ENCODE measurements at places on chromosomes 2 and 18.

DNA sequence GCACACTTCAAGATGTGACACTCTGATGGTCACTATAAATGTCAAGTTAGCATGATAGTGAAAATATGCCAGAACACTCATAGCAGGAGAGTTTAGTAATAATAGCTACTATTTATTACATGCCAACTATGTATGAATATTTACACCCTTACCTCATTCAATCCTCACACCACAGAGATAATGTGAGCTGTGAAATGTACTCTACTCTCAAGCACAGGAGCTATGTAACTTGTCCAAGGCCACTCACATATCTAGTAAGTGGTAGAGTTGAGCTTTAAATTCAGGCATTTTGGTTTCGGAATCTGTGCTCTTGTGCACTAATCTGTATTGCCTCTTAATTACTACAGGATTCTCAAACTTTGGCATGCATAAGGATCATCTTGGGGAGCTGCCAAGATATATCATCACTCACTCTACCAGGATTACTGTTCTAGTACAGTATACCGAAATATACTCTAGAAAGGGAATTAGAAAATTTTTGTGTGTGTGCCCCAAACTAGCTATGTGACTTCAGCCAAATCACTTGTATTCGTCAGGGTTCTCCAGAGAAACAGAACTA lies 154.3 kb downstream of the PLCL1 start:
- DNase-seq = no peak

DNA sequence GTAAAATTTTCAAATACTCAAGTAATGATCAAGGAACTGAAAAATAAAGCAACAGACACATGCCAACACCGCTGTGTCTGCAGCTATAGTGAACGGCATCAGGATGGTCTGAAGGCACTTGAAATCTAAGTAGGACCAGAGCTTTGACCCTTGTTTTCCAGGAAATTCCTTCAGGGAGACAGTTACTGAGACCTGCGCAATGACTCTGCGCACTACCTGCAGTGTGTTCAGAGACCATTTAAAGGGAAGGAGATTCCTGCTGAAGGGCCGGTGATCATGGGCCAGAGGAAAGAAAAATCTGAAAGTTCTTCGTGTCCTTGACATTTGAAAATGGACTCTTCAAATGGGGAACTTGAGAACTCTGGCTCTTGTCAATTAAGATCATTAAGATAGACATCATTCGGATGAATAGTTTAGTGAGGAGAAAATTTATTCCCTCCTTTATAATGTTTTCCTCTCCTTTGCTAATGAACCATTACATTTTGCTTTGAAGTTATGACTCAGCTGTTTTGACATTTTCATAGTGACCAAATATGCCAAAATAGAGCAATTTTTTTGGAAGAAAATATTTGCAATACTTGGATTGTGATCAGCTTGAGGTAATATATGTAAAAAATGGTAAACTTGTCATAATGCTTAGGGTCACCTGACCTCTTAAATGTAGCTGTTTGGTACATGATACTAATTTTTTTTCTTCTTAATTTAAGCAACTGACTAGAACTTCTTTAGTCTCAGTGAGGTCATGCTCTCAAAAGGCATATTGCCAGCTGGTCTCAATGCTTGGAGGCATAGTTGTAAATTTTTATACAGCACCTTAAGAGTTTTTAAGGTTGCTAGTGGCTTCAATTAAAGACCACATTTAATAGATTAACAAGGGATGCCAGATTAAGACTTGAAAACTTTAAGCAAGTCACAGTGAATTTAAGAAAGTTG lies 329.3 kb downstream of the ARHGAP15 start:
- DNase-seq = no peak

DNA sequence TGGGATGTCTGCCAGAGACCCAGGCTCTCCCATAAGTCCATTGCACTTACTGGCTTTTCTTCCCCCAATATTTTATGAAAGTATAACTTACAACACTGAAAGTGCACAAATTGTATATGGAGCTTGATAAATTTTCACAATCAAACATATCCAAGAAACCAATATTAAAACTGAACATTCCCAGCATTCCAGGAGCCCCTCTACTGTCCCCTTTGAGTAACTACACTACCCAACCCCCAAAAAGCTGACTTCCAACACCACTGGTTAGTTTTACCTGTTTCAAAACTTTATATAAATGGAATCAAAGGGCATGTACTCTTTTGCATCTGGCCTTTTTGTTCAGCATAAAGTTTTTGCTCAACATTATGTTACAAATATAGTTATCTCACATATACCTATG lies 35.2 kb upstream of the PKDCC start:
- no peak for DNase-seq

- DNase-seq = no peak
Observed at GRCh38 chr2:205197468-205198139, 484.7 kb upstream of the NRP2 start.

- DNase-seq = no peak
Observed at GRCh38 chr18:48946329-48946835, 4.4 kb downstream of the SMAD7 start.

DNA sequence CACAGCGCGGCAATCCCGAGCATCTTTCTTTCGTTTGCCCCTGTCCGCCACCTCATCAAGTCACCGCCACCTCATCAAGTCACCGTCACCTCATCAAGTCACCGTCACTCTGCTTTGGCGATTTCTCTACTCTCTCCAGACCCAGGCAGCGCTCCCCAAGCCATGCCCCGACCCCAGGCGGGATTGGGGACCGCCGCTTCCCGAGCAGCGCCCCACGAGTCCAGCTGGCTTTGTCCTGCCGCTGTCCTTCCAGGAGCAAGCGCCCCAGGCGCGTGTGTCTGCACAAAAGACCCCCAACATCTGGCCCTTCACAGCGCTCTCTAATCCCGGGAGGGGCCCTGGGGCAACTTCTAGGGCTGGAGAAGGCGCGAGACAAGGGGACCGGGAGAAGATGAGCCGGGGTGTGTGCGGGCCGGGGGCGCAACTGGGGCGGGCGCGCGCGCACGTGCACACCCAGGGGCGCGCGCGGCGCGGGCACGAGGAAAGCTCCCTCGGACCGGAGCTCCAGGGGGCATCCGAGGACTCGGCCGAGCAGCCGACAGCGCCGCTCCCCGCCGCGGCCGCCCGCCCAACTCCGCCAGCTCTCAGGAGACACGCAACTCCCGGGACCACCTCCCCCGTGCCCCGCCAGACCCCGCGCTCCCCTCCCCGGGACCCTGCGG lies 633 bp upstream of the RNF152 start:
- DNase-seq = no peak

DNA sequence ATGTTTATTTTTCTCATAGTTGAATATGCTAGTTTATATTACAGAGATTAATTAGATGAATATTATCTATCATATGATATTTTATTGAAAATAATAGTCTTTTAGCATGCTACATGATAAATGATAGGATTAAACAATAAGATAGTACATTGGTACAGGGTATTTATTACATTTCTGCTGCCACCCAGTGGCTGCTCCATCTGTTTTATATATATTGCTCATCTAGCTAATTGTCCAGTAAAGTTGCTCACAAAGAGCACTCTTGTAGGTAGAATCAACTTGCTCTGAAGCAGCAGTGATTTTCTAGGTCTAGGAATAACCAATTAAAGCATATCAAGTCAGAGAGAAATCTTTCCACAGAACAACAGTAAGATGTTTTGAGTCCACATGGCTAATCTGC lies 183.3 kb downstream of the ASXL3 start:
- DNase-seq = no peak

GRCh38 chr2:210020138-210020537 lies 17.7 kb downstream of the RPE start:
- no peak for DNase-seq

DNA sequence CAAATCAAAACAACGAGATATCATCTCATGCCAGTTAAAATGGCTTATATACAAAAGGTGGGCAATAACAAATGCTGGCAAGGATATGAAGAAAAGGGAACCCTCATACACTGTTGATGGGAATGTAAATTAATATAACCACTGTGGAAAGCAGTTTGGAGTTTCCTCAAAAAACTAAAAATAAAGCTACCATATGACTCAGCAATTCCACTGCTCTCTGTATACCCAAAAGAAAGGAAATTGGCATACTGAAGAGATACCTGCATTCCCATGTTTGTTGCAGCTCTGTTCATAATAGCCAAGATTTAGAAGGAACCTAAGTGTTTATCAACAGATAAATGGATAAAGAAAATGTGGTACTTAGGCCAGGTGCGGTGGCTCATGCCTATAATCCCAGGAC lies 124.8 kb downstream of the MSTN start:
- DNase-seq = no peak

DNA sequence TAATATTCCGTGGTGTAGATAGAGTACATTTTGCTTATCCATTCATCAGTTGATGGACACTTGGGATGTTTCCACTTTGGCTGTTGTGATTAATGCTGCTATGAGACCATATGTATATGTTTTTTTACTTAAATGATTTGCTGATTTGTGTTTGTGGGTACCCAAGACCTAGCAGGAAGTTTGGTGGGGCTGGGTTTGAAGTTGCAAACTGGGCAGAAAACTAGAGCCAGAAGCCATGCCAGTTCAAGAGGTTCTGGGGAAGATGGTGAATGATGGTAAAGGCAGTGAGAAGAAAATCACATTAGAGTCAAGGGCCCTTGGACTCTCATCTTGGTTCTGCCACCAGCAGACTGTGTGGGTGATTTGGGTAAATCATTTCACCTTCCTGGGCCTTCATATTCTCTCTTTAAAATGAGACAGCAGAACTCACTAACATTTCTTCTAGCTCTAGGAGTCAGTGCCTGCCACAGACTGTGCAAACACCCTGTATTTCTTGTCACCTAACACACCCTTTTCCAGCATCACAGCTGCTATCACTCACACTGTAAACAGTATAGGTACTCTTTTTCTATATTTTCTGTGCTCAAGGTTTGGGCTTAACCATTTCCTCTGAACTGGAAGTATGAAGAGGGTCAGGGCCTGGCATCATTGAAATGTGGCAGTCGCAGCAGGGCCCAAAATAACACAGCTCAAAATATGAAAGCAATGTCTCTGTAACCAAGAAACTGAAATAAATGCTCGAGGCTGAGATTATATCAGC lies 8.4 kb upstream of the CTLA4 start:
- DNase-seq = no peak

- DNase-seq = no peak
Observed at GRCh38 chr2:219253753-219254589, at the start of gene TUBA4A. TSS of gene TUBA4A (minus strand) at chr2:219253918. CDS start at chr2:219253858, 60 bp downstream.

- DNase-seq = no peak
Observed at GRCh38 chr18:79853303-79853992, 55.7 kb downstream of the KCNG2 start.

All from cortex of kidney (tissue), 1 donor.